Stimulated activated CD8-positive, alpha-beta memory T cell treated with anti-CD3 and anti-CD28 coated beads, Interleukin-15, amount 100 ng/mL, for 4 hours (primary cell): ENCODE measurements at places on chromosomes 1 and 21.
A peak's percentile ranks its signal among the peaks of the same experiment; 100 is the strongest.

GRCh38 chr21:46206163-46207005, 22.1 kb upstream of the SPATC1L start:
- DNase-seq, result no peak

DNA sequence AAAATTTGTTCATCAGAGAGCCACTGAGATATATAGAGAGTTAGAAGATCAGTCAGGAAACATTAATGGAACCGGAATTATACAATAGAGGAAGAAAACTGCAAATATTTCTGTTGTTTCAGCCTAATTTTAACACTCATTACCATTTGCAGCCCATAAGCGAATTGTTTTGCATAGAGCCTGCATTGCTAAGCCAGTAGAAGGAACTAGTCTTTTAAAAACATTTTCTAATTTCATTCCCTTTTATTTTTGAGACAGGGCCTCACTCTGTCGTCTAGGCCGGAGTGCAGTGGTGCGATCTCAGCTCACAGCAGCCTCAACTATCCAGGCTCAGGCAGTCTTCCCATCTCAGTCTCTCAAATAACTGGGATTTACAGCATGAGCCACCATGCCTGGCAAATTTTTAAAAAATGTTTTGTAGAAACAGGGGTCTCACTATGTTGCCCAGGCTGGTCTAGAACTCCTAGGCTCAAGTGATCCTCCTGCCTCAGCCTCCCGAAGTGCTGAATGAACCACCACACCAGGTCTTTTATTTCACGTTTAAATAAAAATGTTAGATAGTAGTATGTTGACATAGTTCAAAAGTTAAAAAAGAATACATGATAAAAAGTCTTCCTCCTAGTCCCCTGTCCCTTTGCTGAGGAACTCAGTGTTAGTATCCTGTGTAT, 25.3 kb downstream of the MPZL1 start:
- DNase-seq, result no peak

DNA sequence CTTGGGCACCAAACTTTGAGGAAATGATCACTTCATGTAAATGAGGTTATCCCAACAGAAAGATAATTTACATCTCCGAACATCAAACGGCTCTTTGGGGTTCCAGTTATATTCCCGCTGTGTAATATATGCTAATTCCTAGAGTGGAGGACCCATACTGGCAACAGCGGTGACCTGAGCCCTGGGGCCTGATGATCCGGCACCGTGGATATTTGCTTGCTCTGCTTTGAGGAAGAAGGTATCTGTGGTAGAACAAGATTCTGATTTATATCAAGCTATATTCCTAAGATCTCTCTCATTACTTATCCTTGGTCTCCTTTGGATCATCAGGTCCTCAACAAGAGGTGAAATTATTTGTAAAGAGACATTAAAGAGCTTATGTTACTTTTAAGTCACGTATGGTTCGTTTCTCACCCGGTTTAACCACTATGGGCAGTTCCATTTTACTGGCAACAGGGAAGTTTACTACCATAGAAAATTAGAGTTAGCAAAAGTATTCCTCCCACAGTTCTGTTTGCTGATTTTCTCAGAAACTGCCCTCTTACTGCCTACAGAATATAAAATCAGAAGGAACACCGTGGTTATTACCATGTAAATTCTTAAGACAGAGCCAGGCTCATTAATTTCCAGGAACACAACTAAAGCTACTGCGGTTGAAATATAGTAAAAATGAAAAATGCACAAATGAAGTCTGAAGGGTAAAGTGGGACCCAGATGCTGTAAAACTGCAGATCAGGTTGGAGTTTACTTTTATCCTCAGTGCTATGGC, 56.7 kb downstream of the MRPL39 start:
- DNase-seq, result no peak

DNA sequence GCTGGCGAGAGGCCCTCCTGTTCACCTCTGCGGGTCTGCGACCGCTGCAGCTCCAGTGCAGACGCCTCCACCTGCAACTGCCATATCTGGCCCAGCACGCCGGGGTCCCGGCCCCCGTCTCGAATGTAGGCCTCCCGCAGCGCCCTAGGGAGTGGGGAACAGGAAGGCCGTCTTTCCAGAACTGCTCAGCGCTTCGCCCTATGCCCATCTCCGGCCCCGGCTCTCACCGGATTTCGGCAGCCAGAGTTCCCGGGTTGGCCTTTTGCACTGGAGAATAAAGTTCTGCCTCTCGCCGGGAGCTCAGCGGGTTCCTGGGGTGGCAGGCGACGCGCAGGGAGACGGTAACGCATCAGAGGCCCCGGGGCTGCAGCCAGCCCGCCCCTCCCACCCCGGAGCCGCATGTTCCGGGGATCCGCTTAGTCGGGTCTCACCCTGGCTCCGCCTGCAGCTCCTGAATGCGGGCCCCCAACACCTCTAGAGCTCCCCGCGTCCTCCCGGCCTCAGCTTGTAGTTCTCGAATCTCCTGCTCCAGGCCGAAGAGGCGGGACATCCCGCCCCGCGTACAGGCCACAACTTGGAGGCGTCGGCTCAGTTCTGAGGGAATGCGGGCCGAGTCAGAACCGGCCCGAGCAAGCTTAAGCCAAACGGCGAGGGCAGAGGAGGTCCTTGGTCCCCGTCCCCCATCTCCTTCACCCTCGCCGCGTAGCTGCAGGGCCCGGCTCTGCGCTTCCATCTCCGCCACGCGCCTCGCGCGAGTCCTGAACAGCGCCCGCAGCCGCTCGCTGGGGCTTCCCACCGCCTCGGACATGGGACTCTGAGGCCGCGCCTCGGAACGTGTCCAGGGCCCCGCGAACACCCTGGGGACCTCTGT, 1.1 kb downstream of the CCDC17 start:
- no peak for DNase-seq

- DNase-seq, result no peak
These were observed 207.5 kb downstream of the KCNT2 start for GRCh38 chr1:196400478-196401451.

GRCh38 chr1:155831279-155831976, 25.6 kb downstream of the GON4L start:
- no peak for DNase-seq

DNA sequence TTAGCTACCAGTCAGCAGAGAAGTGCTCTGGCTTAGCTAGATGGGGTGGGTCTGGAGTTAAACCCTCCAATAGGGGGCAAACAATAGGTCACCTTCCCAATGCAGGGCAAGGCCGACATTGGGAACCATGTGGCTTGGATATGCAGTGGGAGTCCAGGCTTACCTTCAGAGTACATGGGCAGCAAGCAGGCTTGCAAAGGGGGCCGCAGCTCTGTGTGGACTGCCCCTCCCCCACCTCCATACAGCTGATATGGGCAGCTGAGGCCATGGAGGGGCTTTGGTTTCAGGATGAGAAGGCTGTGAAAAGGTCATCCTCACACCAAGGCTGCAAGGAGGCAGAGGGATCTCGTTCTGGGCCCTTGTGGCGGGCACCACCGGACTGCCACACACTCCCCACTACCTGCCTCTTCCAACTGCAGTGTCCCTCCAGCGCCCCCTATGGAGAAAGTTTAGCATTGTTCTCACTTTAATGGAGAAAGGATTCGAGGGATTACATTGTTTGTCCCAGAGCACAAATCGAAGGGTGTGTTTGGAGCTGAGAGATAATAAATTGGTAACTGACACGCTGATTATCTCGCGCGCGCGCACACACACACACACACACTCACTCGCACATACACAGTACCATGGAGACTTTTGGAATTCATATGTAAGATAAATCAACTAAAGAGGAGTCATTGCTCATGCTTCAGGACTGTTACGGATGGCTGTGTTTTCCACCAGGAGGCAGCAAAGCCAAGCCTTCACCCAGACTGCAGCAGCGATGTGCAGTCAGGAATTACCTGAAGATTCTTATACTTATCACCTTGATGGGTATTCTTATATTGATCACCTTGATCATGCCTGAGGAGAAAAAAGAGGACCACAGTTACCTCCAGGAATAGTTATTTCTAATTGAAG, 7.0 kb upstream of the SMCP start:
- no peak for DNase-seq

DNA sequence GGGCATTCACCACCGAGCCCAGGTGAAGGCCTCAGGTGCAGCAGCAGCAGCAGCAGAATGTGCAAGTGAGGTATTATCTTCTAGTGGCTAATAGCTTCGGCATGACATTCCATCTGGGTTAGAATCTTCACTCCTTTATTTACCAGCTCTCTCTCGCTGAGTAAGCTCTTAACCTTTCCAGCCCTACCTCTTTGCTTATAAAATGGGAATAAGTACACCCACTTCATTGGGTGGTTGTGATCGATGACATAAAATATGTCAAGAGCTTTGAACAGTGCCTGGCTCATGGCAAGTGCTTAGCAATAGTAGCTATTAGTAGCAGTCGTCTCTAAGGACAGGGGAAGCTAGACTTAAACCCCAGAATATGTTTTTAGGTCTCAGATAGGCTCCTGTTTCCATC, 149.5 kb downstream of the NOS1AP start:
- no peak for DNase-seq

- DNase-seq, result peak; percentile 63
These were observed at the start of gene ATP8B2 for GRCh38 chr1:154324669-154325582. TSS of gene ATP8B2 (plus strand) at chr1:154325525. CDS start at chr1:154328142, 2,617 bp downstream.

GRCh38 chr21:38957575-38958322, 152.0 kb downstream of the ETS2 start:
- no peak for DNase-seq

DNA sequence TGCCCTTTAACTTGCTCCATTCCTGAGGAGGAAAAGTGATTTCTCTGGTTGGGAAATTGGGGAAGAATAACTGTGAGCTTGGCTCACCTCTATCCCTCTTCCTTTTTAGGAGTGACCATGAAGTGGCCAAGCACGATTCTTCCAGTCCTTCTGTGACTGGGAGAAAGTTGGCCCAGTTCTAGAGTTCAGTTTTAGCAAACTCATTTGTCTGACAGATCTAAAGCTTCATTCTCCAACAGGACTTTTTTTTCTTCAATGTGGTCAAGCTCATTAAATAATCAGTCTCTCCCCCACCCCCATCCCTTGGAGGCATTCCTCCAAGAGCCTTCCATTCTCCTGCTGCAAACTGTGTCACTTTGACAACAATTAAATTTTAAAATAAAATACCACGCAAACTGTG, 6.4 kb upstream of the AGL start:
- no peak for DNase-seq

DNA sequence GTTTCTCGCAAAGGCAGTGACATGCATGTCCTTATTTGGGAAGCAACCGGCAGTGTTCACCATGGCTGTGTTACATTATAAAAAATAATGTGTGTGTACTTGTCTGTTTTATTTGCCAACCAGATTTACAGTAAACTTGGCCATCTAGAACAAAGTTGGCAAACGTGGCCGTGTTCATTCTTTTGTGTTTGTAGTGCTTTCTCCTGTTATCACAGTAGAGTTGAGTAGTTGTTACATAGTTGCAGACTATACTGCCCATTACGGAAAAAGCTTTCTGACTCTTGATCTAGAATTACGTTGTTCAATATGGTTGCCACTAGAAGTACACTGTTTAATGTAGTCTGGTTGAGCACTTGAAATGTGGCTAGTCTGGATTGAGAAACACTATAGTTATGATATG, 19.4 kb downstream of the SOAT1 start:
- DNase-seq, result no peak

- no peak for DNase-seq
These were observed 72.4 kb downstream of the ABCA4 start for GRCh38 chr1:94048413-94049164.

GRCh38 chr1:27269276-27269675, 34.8 kb downstream of the WDTC1 start:
- DNase-seq, result no peak

GRCh38 chr1:185480545-185480944, 163.5 kb upstream of the IVNS1ABP start:
- DNase-seq, result no peak

- DNase-seq, result no peak
These were observed 13.8 kb downstream of the RGS5 start for GRCh38 chr1:163188947-163189346.

GRCh38 chr1:113940365-113941244, 11.5 kb downstream of the HIPK1 start:
- DNase-seq, result no peak

DNA sequence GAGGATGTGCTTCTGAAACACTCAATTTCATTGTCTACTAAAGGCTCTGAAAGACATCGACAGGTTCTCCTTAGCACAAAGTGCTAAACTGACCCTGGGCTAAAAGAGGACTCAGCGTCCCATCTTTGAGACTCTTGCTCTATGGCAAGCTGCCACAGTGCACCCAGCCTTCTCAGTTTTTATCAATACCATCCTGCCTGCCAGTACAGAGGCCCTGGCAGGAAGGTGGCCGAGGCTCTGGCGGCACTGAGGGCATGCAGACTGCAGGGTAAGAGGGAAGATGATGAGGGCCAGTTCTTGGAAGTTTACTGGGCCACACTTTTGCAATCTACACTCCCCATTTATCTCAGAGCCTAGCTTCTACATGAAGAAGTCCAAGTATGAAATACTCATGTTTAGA, 5.3 kb downstream of the OLFML2B start:
- no peak for DNase-seq

GRCh38 chr1:207407655-207408260, 46.4 kb upstream of the CR2 start:
- DNase-seq, result no peak

GRCh38 chr1:179168536-179168935, 60.9 kb downstream of the ABL2 start:
- no peak for DNase-seq

- peak; percentile 15 for DNase-seq
These were observed 18.2 kb upstream of the FCGR2A start for GRCh38 chr1:161486806-161487741.

GRCh38 chr1:175050992-175051391, 16.6 kb upstream of the TNN start:
- DNase-seq, result no peak

GRCh38 chr1:213416461-213417224, 365.6 kb downstream of the RPS6KC1 start:
- no peak for DNase-seq

GRCh38 chr1:84497631-84498275, 8.4 kb upstream of the SPATA1 start:
- no peak for DNase-seq

DNA sequence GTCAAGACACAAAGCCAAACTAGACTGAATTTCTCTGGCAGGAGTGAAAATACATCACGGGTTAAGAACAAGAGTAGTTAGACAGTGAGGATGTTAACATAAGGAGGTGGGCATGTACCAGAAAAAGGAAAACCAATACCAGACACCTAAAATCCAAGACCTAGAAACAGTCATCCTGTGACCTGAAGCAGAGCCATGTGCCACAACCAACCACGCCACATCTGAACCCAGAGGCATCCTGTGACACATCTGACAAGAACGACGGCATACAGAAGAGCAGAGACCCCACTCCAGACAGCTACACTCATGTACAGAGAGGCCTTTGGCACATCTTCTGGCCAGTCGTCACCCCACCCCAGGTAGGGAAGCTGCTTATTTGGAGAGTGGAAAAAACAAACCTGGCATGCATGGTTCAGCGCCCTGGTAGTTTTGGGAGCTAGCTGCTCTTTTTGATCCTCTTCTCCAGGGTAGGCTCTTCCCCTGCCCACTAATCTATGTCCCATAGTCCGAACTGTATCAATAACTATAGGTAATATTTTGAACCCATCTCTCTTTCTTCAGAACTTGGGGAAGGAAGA, 72.1 kb downstream of the SLC45A1 start:
- DNase-seq, result no peak

GRCh38 chr1:2789986-2790581, 11.4 kb downstream of the TTC34 start:
- DNase-seq, result no peak
